ENCODE measurements at places on chromosomes 4 and X.

DNA sequence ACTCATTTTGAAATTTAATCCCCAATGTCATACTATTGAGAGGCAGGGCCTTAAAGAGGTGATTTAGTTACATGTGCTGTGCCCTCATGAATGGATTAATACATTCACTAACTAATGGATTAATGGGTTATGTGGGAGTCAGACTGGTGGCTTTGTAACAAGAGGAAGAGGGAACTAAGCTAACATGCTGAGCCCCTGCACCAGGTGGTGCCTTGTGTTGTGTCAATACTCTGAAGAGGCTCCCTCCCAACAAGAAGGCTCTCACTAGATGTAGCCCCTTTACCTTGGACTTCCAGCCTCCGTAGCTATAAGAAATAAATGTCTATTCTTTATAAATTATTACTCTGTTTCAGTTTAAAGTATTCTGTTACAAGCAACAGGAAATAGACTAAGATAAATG is 411.9 kb upstream of the EMCN start:
- DNase-seq, result no peak

DNA sequence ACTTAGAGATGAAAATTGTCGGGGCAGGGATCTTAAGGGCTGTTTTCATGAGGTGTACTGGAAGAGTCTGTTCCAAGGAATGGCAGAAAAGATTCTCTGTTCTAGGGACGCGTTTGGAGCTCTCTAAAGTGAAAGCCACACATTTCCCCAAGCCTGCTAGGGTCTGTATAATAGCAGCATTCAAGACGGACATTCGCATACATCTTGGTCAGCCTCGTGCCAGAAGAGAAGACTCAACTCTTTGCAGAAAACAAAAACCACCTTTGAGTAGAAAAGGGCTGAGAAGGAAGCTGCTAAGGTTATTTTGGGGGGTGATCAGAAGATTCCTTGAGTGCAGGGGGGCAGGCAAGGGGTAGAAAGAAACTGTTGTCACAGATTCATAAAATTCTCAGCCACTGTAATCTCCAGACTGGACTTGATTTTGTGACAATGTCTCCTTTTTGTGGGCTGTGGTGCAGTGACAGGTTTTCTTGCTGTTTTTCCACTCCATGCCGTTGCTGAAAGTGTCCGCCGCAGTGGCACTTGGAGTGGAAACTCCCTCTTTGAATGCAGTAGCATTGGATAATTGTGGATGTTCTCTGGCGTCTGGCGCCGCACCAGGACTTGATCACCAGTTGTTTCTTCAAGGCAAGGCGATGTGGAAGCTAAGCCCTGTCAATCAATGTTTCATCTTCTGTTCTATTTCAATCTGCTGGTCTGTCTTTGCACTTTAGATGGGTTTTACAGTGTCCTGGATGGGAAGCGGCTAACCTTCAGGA is 2.9 kb downstream of the GYG2 start:
- no peak for DNase-seq

- no peak for DNase-seq
Measured at GRCh38 chr4:88659890-88660208, 37.8 kb downstream of the NAP1L5 start.

GRCh38 chr4:128600410-128600809 is 209.1 kb upstream of the JADE1 start:
- DNase-seq, result no peak

DNA sequence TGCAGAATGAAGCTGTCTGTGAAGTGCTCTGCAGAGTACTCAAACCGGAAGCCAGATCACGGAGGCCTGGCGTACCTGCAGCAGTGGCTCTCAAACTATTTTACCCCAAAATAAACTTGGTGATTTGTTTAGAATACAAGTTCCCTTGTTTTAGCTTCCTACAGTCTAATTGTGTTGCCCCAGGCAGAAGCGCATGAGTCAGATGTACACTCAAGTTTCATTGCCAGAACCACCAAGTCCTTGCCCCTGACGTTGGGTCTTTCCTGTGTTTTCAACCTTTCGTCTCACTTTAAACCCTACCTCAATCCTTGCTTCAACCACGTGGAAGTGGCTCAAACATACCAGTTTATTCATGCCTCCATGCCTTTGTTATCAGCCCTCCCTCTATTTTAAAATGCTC is 66.2 kb upstream of the SLC7A11 start:
- no peak for DNase-seq

GRCh38 chr4:23717528-23718248 is 172.2 kb downstream of the PPARGC1A start:
- DNase-seq, result no peak

- no peak for DNase-seq
Measured at GRCh38 chr4:180852738-180853137, 1390.5 kb upstream of the TENM3 start.

GRCh38 chrX:29478336-29479069 is 736.9 kb upstream of the MAGEB2 start:
- no peak for DNase-seq

DNA sequence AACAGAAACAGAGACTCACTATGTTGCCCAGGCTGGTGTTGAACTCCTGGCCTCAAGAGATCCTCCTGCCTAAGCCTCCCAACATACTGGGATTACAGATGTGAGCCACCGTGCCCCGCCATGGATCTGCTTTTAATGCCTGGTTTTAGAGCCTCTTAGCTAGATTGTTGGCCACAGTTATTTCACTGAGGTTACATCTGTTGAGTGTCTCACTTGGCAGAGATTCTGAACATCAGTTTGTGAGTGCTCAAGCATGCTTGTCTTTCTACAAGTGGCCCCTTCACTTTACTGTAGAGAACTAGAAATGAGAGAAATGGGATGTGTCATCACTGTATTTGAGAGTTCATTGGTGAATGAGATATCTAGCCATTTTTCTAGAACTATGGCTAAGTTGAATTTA is 218.5 kb downstream of the APBB2 start:
- no peak for DNase-seq

- DNase-seq, result no peak
Measured at GRCh38 chr4:114752391-114753165, 154.0 kb downstream of the UGT8 start.

- no peak for DNase-seq
Measured at GRCh38 chr4:184438375-184438774, 36.0 kb downstream of the IRF2 start.

DNA sequence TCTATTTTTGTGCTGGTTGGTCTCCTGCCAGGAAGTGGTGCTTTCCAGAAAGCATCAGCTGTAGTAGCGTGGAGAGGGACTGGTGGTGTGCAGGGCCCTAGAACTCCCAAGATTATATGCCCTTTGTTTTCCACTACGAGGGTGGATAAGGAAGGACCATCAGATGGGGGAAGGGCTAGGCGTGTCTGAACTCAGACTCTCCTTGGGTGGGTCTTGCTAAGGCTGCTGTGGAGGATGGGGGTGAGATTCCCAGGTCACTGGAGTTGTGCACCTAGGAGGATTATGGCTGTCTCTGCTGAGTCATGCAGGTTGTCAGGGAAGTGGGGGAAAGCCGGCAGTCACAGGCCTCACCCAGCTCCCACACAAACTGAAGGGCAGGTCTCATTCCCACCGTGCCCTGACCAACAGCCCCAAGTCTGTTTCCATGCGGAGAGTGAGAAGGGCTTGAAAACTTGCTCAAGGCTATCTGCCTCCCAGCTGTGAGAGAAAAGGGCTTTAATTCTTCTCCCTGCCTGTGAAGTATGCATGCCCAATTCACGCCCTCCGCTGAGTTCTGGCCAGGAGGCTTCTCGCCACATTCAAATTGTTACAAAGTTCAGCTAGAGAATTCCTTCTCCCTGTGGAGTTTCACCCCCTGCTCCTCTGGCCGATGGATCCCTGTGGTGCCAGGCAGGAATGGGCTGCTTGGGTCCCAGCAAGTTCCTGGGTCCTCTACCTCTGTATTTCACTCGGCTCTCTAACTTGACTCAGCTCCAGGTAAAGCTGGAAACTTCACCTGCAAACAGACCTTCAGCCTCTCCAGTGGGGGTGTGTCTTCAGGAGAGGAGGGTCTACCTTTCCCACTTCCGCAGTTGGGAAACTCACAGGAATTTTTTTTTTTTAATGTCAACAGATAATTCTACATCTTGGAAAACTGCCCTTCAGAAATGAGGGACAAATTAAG is 7.7 kb upstream of the CSTF2 start:
- DNase-seq, result no peak

DNA sequence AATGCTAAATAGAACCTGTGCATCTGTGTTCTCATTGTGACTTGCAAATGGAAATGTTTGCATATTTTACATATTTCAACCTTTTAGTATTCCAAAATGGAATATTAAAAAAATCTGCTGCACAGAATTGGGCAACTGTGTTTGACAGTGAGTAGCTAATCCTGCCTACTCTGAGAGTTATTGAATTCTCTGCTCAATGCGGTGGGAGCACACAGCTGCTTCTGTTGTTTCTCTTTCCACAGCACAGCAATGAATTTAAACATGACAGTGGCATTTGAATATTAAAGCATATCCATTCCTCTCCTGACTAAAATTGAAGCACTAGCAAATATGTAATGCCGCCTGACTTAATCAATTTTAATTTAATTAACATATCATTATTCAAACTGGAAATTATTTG is 366.6 kb downstream of the GASK1B start:
- no peak for DNase-seq

GRCh38 chr4:41819621-41820020 is 71.1 kb upstream of the PHOX2B start:
- no peak for DNase-seq

GRCh38 chr4:112818594-112818965 is 181.6 kb downstream of the LARP7 start:
- DNase-seq, result no peak

Data from cerebellar nuclear complex (tissue), 1 donor.